Tongue (tissue), 3 donors: ENCODE measurements at places on chromosomes 2 and 18.

DNA sequence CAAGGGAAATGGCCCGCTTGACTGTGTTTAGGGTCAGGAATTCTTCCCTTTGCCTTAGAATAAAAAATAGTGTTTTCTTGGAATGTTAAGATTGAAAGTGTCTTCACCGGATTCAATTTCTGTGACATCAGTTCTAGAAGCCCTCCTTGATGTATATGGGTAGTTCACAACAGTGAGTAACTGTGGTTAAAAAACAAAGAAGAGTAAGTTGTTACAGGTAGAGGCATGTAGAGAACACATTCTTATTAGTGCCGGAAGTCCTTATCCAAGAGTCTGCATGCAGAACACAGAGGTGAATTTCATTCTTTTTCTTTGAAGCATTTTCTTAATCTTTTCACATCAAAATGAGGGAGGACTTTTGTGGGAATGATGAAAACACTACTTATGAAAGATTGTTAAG lies 105.5 kb downstream of the FMNL2 start:
- no peak for DNase-seq

- no peak for DNase-seq
Observed at GRCh38 chr2:233435436-233436190, 81.3 kb downstream of the DGKD start.

DNA sequence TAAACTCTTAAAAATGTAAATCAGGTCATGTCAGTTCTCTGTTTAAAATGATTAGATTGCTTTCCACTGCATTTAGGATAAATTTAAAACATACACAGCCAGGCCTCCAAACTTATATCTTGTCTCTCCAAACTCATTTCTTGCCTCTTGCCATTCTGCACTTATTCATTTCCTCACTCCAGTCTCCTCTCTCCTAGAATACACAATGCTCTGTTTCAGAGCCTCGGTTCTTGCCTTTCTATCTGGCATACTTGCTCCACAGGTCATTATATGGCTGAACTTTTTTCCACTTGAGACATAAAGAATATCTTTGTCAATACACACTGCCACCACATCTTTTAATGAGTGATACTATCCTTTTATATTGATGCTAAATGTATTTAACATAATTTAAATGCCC lies 10.5 kb upstream of the UGP2 start:
- no peak for DNase-seq

DNA sequence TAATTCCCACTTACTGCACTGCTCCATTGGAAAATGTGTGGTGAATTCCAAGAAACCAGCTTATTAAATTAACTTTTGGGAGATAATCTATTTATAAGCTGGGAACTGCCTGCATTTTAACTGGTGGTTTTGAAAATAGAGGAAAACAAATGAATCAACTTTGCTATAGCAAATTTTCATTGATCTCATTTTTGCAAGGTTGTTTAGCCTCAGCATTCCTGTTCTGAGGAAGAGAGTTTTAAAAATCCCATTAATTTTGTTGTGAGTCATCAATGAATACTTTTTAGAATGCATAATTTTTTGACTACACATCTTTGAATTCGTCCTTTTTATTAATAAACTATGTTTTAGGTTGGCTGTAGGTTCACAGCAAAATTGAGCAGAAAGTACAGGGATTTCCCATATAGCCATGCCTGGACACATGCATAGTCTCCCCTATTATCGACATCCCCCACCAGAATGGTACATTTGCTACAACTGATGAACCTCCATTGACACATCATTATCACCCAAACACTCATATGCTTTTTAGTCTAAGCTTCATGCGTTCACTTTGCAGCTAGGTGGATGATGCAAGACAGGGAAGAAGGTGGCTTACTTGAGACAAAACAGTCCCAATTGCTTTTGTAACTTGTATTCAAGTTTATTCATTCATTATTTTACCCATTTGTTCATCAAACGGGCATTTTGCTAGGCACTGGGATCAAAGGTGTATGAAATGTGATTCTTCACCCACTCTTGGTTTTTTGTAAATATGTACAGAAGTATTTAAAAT lies 106.9 kb downstream of the ZNF521 start:
- DNase-seq, result no peak
